A549 treated with dexamethasone at 1 μM for 4 hours (cell line): ENCODE measurements at places on chromosomes 1 and 21. TPM values are rescaled to one million over a fixed set of nuclear protein-coding genes. Genes with fewer than 3 reads are reported as not detected.

Gene KIF26B
- total RNA-seq = 0.05 to 0.15 TPM (median 0.09 TPM) in 5 replicates

Gene NBL1
- 39.3 to 69.3 TPM (median 64.9 TPM) in 5 replicates for total RNA-seq

Gene PRAMEF1
- 0.05 to 0.13 TPM (median 0.09 TPM) in 5 replicates for total RNA-seq

Gene APOBEC4
- total RNA-seq = not detected in 5 replicates

Gene KCNQ4
- total RNA-seq = 0.21 to 0.35 TPM (median 0.25 TPM) in 5 replicates

Gene FAM151A
- total RNA-seq = 0.14 to 0.43 TPM (median 0.29 TPM) in 5 replicates

Gene SPRR4
- total RNA-seq = not detected in 5 replicates

Gene HMGCL
- total RNA-seq = 11.5 to 12.7 TPM (median 12.6 TPM) in 5 replicates
